ENCODE measurements at places on chromosomes 4 and X.

DNA sequence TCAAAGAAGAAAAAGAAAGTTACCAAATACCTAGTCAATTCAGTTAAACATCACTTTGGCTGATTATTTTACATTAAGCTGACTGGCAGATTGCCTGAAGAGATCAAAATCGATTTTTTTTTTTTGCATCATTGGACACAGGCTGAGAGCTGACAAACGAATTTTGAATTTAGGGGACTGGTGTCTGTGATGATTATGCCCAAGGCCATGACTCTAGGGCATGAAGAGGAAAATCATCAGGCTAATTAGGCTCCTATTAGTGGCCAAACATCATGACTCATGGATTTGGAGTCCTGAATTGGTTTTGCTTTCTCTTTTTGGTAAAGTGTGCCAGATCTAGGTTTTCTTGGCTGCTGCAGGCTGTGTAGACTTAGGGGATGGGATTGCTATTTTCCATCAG is 829.3 kb upstream of the LCORL start:
- no peak for DNase-seq

DNA sequence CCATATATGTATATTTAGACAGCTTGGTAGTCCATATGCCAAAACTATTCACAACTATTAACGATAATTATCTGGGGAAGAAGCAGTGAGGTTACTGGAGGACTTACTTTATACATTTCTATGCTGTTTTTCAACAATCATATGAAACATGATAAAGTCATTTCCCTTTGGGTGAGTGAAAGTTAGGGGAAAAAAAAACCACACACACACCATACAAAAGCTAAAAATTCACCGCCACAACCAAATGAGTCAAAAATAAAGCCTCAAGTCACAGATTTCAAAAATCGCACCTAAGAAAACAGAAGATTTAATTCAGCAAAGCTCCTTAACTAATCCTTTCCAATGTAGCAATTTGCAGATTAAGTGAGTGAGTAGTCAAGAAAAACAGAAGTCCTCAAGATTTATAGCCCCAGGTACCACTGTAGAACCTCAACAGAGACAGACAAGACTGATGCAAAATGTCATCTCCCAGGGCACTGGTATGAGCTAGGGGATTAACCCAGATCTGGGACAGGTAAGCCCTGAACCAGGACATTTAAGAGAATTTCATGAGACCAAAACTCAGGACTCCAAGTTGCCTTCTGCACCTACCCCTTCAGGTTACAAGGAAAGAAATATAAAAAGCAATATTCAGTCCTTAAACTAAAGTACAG is 35.1 kb downstream of the SYTL4 start:
- no peak for DNase-seq

- no peak for DNase-seq
Measured at GRCh38 chr4:27005905-27006590, 145.4 kb downstream of the STIM2 start.

DNA sequence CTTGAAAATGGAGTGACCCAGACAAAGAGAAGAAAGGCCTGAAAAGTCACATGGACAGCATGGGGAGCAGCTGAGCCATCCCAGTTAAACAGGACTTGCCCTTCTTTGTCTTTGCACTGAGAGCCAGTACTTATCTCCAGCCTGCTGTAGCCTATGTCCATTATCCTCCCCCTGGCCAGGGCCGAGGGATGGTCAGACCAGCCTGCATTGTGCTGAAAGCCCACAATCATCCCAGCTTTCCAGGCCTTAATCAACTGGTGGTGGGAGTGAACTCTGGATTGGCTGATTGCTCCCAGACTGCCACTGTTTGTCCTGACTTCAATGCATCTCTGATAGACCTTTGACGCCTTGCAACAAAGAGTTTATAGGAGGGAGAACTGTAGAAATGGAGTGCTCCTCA is 453.1 kb downstream of the EPHA5 start:
- DNase-seq: no peak

DNA sequence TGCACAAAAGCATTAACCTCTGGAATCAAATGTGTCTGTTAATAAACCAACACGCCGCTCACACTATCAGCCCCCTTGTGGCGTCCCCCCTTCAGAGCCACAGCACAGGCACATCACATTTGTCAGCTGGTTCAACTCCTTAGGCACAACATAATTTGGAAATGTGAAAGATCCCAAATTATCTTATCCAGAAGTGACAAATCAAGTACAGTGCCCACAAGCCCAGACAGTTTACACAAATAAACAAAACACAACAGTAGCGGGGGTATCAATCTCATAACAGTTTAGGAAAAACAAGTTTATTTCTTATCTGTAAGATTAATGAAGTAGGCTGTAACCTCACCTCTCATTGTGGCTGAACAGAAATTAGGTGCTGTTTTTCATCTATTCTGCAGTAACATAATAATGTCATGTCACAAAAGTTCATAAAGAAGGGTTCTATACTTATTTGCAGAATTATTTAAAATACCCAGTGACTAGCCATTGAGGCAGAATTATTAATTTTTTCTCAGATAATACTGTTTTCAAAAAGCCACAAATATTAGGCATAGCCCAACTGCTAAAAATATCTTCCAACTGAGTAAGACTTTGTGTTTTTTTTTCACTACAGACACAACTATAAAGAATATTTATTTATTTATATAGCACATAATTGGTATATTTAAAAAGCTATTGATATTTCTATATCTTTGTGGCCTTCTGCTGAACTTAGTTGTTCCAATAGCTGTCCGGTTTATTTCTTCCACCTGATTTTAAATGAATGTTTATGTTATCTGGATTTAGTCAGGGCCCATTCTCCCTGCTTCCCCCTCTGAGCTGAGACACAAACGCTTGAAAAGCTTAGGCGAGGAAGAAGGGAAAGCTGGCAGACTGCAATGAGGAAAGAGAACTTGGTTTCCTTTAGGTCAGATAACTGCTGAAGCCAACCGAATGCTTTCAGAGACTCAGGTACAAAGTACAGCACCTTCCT is 214.7 kb downstream of the QDPR start:
- no peak for DNase-seq

GRCh38 chr4:187414716-187415115 is 580.9 kb upstream of the ZFP42 start:
- no peak for DNase-seq

- DNase-seq: no peak
Measured at GRCh38 chr4:127131527-127131926, 501.2 kb upstream of the INTU start.

DNA sequence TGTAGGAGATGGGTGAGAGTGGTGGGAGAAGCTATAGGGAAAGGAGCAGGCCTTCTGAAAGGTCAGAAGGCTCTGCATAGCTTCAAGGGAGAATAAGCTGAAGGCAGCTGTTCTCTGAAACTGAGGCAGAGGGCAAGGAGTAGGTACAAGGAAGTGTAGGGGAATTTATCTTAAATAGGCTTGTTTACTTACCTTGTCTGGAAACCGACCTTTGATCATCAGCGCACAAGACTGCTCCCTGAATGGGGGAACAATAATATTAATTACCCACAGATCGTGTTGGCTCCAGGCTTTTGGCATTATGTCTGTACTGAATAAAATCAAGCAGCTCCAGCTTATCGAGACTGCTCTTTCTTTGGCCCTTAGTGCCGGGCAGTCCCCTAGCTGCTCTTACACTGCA is 175.5 kb upstream of the MAGEB16 start:
- no peak for DNase-seq

DNA sequence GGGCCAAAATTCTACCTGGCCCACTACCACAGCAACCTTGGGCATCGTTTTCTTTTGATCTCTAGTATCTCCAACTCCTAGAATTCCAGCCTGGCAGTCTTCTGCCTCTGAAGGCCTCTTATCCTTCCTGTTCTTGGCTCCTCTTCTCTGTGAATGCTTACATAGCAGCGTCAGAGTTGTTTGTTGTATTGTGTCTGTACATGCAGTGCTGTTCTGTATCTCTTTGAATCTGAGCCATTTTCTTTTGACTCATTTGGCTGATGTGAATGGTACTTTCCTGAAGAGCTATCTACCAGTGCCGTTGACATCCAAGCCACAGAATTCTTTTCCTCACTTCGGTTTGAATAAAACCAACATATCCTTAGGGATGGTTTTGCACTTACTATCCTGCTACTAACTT is 79.2 kb downstream of the TMEM164 start:
- no peak for DNase-seq

DNA sequence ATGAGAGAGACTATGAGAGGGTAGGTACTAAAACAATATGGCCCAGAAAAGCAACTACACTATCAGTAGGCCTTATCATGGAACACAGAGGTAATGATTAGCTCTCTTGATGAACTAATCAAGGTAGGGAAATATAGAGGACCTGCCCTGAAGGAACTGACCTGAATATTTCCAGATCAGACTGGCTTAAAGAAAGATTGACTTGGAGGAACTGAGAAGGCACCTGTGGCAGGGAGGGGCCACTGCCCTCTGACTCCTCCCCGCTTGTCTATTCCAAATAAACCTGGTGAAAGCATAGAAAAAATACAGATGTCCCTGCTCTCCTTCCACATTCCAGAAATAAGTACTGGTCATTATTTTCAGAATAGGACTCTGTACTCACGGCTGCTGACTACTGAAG is 5.5 kb downstream of the RPS6KA6 start:
- no peak for DNase-seq

DNA sequence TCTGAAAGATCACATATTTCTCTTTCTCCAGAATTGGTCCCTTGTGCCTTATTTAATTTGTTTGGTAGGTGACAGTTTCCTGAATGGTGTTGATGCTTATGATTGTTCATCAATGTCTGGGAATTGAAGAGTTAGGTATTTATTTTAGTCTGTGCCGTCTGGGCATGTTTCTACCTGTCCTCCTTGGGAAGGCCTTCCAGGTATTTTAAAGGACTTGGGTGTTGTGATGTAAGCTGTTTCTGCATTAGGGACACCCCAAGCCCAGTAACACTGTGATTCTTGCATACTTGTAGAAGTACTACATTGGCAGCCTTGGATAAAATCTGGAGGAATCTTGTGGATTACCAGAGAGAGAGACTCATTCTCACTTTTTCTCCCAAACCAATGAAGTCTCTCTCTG is 120.8 kb upstream of the CXXC4 start:
- no peak for DNase-seq

DNA sequence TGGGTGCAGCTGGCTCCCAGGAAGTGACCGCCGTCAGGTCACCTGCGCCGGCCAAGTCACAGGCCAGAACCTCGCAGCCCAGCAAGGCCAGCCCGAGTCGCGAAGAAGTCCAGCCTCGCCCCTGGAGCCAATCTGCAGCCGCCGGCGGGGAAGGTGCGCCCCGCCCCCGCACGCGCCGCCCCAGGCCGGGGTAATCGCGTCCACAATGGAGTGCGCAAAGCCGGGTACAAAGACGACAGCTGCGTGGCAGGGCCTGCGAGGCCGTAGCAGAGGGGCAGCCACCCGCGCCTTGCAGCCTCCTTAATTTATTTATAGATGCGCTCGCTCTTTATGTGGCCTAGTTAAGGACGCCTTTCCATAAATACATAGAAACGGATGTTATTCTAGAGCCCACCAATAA is 139.4 kb upstream of the CPEB2 start:
- DNase-seq: no peak

- DNase-seq: no peak
Measured at GRCh38 chrX:43316146-43316545, 340.0 kb upstream of the MAOA start.

DNA sequence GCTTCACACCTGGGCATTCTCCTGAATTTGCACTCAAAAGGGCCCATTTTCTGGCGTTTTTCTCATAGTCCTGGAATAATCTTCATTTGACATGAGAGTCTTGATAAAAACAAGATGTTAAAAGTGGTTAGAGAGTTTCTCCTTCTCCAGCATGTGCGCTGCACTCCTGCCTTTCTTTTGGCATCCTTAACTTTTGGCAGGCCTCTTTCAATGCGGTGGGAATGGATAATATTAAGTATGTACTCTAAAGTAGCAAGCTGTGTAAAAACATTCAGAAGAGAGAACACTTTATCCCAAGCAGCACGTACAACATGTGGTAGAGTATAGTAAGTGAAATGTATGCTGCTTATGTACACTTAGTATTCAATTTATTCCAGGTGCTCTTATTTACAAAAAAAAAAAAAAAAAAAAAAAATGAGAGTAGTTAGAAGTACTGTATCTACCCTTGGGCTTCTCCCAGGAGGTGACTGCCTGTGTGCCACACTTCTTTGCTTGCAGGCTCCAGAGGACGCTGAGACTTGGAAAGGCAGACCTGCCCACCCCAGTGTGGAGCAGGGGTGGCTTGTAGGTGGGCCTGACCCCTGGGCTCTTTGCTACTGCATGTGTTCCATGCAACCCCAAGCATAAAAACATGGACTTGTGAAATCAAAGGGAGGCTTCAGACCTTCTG is 3.9 kb downstream of the FGF2 start:
- no peak for DNase-seq

DNA sequence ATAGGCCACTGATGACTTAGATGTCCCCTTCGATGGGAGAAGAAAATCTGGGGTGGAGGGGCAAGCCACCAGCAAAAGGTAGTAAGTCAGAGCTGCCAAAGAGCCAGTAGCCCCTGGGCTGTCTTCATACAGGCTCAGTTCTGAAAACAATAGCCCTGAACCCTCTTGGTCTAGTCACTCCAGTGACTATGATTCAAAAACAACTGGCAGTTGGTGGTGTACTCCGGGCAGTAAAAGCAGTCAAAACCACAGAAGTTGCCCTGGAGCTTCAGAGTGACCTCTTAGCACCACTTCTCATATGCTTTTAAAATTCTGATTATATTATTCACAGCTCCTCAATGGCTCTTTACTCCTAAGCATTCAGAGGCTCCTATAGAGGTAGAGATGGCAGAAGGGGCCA is 164.3 kb upstream of the MAMLD1 start:
- no peak for DNase-seq

DNA sequence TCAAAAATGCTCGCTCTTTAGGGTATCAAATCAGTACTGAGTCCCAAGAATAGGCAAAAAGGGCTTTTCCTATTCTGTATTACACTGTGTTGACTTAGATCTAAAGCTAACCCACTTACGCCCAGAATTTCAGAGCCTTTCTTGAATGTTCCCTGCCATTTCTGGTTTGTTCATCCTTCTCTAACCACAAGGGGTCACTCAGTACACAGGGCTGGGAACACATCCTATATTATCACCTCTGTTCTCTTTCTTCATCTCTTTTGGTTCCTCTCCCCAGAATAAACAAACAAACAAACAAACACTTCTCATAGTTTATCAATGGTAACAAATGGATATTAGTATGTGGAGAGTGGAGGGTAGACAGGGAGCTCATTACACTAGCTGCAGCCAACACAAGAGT is 25.5 kb upstream of the MORC4 start:
- DNase-seq: no peak

DNA sequence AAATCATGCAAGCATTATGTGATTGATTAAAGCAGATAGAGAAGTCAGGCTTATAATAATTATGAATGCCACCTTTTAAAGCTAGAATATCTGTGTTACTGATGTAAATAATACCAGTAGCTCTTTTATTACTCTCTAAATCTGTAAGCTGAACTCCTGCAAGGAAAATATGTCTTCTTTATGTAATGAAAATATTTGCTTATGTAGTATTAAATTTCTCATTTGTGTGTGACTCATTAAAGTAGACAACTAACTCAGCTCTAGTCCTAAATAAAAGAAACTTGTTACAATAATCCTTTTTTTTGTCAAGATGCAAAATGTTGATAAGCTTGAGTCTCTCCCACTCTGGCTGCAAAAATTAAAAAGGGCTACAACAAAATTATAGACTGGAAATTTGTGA is 137.7 kb upstream of the FAT1 start:
- no peak for DNase-seq

Data from activated CD8-positive, alpha-beta T cell treated with anti-CD3 and anti-CD28 coated beads for 36 hours (primary cell).